ENCODE measurements at places on chromosomes 7 and 10.
A peak's percentile ranks its signal among the peaks of the same experiment; 100 is the strongest.

DNA sequence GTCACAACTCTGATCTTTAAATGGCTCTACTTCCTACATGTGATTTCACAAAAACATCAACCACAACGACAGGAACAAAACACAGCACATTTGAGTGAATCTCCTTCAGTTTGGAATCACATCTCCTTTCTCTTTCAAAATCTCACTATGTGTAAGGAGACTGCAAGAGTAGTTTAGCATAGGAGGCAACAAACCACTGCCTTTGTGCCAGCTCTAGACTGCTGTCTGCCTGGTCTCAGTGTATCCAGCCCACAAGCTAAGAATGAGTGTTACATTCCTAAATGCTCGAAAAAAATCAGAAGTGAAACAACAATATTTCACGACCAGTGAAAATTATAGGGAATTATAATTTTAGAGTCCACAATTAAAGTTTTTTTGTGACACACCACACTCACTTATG lies 217.0 kb upstream of the STEAP4 start:
- no peak for DNase-seq

DNA sequence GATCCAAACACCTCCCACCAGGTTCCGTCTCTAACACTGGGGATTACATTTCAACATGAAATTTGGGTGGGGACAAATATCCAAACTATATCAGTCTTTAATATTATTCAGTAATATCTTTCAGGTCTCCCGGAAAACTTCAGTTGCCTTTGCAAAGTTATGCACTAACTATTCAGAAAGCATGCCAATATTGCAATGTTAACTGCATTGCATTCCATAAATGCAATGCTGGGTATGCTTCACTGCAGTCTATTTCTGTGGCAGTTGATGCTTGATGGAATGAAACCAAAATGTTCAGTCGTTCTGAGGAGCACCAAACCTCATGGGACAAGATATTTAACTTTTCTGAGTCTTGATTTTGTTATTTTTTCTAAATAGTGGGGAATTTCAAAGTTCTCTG lies 147.5 kb downstream of the SLC16A9 start:
- DNase-seq: no peak

- no peak for DNase-seq
Measured at GRCh38 chr10:43055217-43055616, 21.7 kb upstream of the RET start.

GRCh38 chr10:7383442-7383841 lies 27.4 kb downstream of the SFMBT2 start:
- DNase-seq: no peak

- no peak for DNase-seq
Measured at GRCh38 chr10:108244443-108245228, 1080.1 kb upstream of the SORCS1 start.

- no peak for DNase-seq
Measured at GRCh38 chr7:30805931-30806330, 34.7 kb downstream of the MINDY4 start.

DNA sequence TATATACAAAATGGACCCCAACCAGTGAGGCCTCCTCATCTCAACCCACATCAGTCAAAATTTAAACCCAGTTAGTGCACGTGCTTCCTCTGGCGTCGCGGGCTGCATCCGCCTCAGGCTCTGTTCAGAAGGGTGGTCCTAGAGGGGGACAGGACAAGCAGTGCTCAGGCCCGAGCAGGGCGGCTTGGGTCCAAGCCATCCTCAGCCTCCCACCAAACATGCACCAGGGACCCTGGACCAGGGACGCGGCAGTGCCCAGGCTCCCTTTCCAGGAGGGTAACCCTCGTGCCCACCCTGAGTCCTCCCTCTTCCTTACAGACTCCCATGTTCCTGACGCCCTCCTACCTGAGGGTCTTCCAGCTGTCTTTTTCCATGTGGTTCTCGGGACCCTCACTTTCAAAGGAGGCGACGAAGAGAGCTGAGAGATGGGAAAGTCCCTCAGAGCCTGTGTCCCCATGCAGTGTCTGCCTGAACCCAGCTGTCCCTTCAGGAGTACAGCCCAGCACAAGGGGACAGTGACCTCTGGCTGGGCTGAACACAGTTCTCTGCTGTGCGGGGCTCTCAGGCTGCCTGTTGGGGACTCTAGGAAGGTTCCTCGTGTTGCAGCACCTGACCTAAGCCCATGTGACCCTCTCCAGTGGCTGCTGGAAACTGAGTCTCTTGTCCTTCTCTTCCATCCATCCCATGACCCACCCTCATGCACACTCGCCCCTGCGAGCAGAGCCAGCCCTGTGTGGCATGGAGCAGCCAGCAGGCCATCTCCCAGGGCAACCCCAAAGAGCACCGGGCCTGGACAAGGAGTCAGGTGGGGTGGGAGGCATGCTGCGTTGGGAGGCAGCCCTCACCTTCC lies 58.1 kb downstream of the CSGALNACT2 start:
- DNase-seq: no peak

DNA sequence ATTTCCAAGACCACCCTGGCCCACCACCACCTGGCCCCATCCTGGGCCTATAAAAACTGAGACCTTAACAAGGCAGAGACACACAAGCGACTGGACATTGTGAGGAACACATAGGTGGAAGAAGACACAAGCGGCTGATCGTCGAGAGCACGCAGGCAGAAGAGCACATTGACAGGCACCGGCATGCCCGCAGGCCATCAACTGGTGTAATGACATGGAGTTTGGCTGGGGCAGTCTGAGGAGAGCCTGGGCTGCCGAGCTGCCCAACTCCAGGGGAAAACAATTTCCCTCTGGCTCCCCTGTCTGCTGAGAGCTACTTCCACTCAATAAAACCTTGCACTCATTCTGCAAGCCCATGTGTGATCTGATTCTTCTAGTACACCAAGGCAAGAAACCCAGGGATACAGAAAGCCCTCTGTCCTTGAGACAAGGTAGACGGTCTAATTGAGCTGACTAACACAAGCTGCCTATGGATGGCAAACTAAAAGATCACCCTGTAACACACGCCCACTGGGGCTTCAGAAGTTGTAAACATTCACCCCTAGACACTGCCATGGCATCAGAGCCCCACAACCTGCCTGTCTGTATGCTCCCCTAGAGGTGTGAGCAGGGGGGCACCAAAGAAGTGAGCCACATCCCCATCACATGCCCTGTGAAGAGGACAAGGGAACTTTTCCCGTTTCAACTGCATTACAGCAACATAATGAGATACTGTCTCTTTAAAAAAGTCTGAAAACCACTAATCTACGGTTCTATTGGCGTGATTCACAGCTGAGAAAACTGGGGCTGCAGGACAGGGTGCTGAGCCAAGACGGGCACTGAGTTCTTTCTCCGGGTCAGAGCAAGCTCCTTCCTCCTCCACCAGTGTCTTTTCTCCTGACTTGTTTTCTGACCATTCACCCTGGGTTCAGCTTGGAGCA lies 18.5 kb upstream of the TNS3 start:
- DNase-seq: no peak

DNA sequence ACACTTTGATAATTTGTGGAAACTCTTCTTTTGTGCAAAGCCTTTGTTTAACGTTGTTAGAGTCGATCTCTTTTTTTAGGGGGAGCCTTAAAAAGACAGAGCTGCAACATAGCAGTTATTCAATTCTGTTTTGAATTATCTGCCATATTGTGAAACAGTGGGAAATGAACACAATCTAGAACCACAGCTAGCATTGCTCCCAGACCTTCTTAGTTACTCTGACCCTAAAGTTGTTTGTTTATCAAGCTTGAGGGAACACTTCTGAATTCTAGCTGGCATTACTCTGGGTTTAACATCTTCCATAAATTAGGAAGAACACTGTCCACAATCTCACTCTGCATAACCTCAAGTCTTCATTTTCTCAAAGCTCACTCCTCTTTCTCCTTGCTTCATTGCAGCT lies 217.7 kb downstream of the PRKG1 start:
- no peak for DNase-seq

DNA sequence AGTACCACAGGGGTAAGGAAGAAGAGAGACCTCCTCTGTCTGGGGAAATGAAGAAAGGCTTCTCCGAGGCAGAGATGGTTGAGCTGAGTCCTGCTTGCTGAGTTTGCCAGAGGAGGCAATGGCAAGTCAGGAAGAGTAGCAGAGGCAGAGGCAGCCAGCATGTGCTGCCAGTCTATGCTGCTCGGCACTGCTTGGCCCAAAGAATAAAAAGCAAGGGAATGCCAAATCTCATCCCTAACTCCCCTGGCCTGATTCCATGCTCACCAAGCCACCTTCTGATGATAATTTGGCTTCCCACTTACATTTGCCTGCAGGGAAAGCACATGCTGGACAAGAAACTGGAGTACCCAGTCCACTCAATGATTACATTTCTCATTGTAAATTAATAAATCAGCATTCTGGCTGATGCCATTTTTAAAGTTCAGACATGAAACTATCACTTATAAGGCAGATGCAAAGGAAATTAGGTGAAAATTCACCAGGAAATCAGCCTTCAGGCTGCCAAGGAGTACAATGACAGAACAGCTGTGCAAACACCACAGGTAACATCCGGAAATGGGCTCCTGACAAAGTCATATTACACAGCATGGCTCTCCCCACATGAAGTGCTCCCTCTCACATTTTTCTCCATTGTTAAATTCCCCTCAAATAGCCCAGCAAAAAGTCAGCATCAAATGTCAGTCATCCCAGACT lies 245.9 kb downstream of the MTERF1 start:
- peak; percentile 94 for DNase-seq

- DNase-seq: no peak
Measured at GRCh38 chr10:2121929-2122328, 384.6 kb upstream of the ADARB2 start.

GRCh38 chr7:117673367-117673766 lies 193.5 kb downstream of the CFTR start:
- DNase-seq: peak; percentile 92

DNA sequence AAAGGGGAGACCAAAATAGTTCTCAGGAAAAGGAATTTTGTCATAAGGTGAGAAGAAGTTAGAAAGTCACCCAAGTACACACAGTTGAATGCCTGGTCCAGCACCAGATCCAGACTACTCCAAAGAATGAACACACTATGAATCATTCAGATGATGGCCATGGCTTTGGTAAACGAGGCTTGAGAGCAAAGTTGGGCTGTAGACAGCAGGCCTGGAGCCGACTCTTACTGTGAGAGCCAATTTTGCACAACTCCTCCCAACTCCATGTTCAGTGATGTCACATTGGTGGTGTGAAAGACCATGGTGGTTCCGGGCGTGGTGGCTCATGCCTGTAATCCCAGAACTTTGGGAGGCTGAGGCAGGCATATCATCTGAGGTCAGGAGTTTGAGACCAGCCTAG lies 131.6 kb downstream of the PKD1L1 start:
- no peak for DNase-seq

- DNase-seq: no peak
Measured at GRCh38 chr7:38383281-38383680, 109.8 kb upstream of the TARP start.

GRCh38 chr10:102065561-102066398 lies 631 bp downstream of the HPS6 start:
- DNase-seq: peak; percentile 4

DNA sequence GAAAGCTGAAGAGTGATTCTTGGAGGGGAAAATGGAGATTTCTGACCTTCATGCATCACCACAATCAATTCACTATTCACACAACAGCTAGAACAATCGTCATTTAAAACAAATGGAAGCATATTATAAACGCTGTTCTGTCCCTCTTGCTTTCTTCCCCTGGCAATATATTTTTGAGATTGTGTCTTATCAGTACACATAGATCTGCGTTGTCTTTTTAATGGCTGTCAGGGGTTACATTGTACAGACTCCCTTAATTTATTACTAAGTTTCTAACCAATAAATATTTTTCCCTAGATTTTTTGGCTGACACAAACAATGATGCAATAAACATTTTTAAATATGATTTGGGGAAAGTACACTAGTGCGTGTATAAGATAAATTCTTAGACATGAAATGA lies 1115.7 kb upstream of the C7orf33 start:
- DNase-seq: no peak

DNA sequence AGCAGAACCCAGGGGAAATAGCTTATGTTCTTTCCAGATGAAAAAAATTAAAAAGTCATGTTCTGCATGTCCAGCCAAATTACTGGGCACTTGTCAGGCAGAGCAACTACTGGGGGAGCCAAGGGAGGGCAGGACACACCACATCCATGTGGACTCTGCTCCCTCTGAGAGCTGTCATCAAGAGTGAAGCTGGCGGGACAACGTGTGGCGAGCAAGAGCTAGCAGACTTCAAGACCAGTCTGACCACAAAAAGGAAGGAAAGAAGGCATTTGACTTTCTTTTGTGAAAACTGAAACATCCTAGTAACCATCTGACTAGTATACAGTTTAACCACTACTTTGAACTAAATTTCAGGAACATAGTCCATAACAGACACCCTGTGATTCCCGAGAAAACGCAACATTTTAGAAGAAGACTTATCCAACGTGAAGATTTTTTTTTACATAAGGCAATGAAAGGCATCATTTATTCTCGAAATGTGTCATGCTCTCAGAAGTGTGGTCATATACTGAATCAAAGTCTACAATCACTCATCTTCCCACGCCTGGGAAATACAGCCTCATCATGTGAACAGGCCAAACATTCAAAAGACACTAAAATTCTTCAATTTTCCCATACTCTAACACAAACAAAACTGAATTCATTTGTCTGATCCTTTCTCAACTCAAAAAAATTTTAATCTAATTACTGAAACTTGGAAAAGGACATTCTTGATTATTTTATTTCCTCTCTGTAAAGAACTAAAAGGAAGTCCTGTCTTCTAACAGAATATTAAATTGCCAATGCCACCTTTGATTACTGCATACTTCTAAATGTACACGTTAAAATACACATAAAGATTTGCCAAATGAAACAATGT lies 15.5 kb downstream of the CYTH3 start:
- DNase-seq: no peak

DNA sequence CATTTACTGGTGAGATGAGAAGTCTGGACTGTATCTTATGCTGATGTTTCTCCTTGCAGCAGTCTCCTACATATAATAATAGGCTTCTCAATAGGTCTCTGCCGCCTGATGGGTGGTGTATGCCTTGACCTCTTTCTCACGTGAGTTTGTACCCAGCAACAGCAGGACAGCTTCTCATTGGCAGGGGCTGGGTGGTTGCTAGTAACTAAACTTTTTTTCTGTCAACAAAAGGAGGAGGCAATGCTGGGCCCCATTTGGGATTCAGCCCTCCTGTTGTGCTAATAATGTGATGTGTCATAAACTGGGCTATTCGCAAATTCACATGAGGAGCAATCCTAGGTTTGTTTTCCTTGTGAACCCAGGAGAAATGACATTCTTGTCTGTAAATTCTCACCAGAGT lies 533.6 kb downstream of the GATA3 start:
- no peak for DNase-seq

DNA sequence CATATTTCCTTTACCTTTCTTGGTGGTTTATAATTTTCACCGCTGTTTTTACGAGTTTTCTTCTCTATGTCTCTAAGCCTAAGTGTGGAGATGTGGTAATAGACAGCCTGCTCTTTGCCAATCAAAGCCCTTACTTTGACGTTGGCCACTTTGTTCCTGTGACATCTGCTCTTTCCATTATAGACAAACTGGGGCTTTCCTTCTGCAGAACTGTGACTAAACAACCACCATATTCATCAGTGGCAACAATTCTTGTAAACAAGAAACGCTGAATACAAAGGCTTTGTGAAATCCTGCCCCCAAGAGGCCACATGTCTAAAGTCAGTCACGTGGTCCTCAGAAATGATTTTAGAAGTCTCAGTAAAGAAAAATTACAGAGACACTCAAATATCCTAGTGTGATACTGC lies 59.6 kb upstream of the CAPZA2 start:
- DNase-seq: peak; percentile 52
